ENCODE measurements at places on chromosomes 1 and 21.

DNA sequence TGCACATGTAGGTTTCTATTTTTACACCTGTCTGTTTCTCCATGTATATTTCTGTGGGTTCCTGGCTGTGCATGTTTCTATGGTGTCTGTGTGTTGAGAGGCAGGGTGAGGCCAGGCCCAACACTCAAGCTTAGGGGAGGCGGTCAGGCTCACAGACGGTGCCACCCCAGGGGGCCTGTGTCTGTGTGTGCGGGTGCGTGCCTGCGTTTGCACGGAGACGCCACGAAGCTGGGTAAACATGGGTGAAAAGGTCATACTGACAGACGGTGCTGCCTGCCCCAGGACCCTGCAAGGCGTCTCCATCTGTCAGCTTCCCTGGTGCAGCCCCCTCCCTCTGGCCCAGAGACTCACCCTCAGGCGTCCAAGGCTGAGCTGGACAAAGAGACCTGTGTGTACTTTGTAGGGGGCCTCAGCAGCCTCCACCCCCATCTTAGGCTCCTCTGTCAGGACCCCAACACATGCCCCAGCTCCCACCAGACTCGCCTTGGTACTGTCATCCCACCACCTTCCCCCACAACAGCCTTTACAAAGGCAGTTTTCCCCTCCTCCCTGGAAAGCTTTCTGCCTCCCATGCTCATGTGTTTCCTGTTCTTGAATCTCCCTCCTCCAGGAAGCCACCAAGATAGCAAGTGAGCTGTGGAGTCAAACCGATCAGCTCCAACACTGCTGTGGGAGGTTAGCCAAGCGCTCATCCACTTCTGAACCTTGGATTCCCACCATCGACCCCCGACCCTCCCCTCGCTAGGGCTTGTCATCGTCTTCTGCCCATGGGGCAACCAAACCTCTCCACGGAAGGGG, 34.1 kb downstream of the PTPRF start:
- no peak for DNase-seq
- H3K27ac ChIP-seq = no peak overlapping the region
- H3K4me3 ChIP-seq = peak overlapping the region; percentile 79
- peaks cover 5% of the 10 kb centered on the region for H3K36me3 ChIP-seq
- H3K4me1 ChIP-seq = peaks cover 14% of the 10 kb centered on the region

- no peaks in the 10 kb centered on the region for H3K36me3 ChIP-seq
- H3K4me3 ChIP-seq = no peak overlapping the region
Observed at GRCh38 chr1:71030026-71030425, 17.6 kb downstream of the PTGER3 start.

DNA sequence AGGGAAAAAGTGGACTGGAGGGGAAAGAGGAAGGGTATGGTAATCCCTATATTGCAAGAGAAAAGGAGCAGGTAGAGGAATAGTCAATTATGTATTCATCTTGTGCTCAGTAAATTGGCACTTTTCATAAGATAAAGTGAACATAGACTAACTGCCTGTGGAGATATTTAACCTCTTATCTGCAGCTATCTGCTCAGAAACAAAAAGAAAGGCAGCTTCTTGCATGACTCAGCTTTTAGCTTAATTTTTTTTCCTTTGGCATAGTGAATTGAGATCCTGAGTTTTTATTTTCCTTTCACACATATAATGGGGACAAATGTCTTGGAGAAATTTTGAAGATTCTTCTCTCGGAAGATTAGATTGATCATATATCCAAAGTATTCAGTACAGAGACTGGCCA, 127.6 kb upstream of the F3 start:
- H3K4me1 ChIP-seq = peaks cover 5% of the 10 kb centered on the region
- H3K4me3 ChIP-seq = no peak overlapping the region
- DNase-seq = no peak
- H3K27ac ChIP-seq = no peak overlapping the region
- H3K36me3 ChIP-seq = no peaks in the 10 kb centered on the region
- H3K27me3 ChIP-seq = no peaks in the 10 kb centered on the region

GRCh38 chr1:177907000-177907399, 62.9 kb downstream of the SEC16B start:
- H3K27ac ChIP-seq = no peak overlapping the region
- no peak for DNase-seq
- no peaks in the 10 kb centered on the region for H3K27me3 ChIP-seq
- H3K4me1 ChIP-seq = no peaks in the 10 kb centered on the region

DNA sequence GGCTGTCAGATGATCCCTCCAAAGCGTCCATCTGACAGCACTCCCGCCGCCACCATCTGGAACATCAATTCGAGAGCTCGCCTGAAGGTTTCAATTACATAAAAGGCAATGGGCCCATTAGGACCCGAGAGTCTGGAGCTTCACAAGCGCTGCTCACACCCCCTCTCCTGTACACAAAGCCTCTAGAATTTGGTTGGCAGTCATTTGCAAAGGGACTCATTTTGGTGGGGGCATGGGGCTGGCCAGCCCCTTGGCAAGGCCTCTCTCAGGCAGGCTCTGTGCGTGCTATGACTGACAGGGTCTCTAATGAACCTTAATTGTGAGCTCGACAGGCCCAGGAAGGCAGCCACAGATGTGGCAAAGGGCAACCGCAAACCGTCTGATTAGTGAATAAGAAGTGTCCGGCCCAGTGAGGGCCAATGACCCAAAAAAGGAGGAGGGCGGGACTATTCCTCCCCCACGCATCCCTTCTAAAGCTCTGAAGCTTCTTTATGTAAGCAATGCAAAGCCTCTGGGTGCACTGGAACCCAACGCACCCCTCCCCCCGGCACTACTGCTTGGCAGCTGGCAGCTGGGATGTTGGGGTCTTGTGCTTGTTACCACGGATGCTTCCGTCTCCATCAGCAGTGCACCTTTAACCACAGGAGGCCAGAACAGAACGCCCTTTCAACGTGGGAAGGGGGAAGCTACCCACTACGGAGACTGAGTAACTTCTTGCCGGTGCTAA, 79.4 kb downstream of the CAPZB start:
- H3K27ac ChIP-seq = no peak overlapping the region
- DNase-seq = no peak
- H3K27me3 ChIP-seq = no peaks in the 10 kb centered on the region

GRCh38 chr1:20358761-20359263, 68.1 kb downstream of the VWA5B1 start:
- no peak overlapping the region for H3K4me3 ChIP-seq
- no peaks in the 10 kb centered on the region for H3K36me3 ChIP-seq

DNA sequence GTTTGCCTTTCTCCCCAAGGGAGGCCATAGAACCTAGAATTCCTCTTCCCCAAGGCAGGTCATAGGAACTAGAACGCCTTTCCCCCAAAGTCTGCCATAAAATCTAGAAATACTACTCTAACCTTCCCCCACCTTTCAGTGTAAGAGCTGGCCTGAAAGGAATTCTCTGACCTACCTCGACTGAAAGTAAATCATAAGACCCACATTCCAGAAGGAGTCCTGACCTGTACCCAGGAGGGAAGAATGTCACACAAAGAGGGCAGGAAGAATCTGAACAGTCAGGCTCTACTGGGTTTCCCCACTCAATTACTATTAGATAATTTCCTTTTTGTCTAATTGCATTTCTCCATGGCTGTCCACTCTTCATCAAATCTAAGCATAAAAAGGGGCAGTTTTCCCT, 5.7 kb upstream of the ATG4C start:
- H3K27ac ChIP-seq = no peak overlapping the region
- no peaks in the 10 kb centered on the region for H3K27me3 ChIP-seq
- H3K4me1 ChIP-seq = peaks cover 10% of the 10 kb centered on the region

GRCh38 chr1:99782920-99783319, 16.5 kb upstream of the FRRS1 start:
- no peak overlapping the region for H3K27ac ChIP-seq
- H3K4me3 ChIP-seq = no peak overlapping the region
- H3K27me3 ChIP-seq = no peaks in the 10 kb centered on the region
- H3K4me1 ChIP-seq = no peaks in the 10 kb centered on the region
- H3K36me3 ChIP-seq = no peaks in the 10 kb centered on the region

- no peaks in the 10 kb centered on the region for H3K4me1 ChIP-seq
- no peak overlapping the region for H3K4me3 ChIP-seq
- DNase-seq = no peak
Observed at GRCh38 chr1:209483691-209484090, 99.8 kb upstream of the CAMK1G start.

Measured in thoracic aorta (tissue), 2 donors.